Osteocyte (in vitro differentiated cells): ENCODE measurements at places on chromosomes 2 and 18. TPM values are rescaled to one million over a fixed set of nuclear protein-coding genes. Genes with fewer than 3 reads are reported as not detected.
A peak's percentile ranks its signal among the peaks of the same experiment; 100 is the strongest.

- no peak for DNase-seq
These were observed 145.2 kb downstream of the ZFP36L2 start for GRCh38 chr2:43081131-43081765.

VAMP5 gene
- total RNA-seq, result not detected in 2 replicates

DNA sequence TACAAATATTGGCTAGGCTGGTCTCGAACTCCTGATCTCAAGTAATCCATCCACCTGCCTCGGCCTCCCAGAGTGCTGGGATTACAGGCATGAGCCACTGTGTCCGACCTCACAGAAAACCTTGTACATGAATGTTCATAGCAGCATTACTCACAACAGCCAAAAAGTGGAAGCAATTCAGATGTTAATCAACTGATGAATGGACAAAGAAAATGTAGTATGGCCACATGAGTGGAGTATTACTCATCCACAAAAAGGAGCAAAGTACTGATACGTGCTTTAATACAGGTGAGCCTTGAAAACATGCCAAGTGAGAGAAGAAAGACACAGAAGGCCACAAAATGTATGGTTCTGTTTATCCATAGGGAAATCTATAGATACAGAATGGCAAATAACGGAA, 20.6 kb downstream of the CEP192 start:
- no peak for DNase-seq

GRCh38 chr2:210496512-210496911, 20.0 kb upstream of the LANCL1 start:
- DNase-seq, result no peak

DNA sequence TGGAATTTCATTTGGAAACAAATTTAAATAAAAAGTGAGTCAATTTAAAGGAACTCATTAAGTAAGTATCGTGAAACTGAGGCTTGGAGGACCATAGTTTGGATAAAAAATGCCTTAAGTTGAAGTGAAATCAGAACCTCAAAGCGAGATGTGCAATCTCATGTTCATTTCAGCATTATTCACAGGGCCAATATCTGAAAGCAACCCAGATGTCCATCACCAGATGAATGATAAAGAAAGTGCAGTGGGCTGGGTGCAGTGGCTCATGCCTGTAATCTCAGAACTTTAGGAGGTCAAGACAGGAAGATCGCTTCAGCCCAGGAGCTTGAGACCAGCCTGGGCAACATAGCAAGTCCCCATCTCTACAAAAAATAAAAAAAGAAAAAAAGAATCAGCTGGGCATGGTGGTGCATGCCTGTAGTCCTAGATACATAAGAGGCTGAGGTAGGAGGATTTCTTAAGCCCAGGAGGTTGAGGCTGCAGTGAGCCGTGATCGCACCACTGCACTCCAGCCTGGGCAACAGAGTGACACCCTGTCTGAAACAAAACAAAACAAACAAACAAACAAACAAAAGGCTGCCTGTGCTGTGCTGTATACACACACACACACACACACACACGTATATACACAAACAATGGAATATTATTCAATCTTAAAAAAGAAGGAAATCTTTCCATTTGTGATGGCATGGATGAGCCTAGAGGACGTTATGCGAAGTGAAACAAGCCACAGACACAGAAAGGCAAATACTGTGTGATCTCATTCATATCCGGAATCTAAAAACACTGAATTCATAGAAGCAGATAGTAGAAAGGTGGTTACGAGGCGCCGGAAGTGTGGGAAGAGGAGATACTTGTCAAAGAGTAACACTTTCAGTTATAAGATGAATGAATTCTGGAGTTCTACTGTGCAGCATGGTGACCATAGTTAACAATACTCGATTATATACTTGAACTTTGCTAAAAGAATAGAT, 14.5 kb downstream of the SH3RF3 start:
- DNase-seq, result no peak

CYP26B1 gene
- 0.89 and 1.3 TPM in 2 replicates for total RNA-seq

DNA sequence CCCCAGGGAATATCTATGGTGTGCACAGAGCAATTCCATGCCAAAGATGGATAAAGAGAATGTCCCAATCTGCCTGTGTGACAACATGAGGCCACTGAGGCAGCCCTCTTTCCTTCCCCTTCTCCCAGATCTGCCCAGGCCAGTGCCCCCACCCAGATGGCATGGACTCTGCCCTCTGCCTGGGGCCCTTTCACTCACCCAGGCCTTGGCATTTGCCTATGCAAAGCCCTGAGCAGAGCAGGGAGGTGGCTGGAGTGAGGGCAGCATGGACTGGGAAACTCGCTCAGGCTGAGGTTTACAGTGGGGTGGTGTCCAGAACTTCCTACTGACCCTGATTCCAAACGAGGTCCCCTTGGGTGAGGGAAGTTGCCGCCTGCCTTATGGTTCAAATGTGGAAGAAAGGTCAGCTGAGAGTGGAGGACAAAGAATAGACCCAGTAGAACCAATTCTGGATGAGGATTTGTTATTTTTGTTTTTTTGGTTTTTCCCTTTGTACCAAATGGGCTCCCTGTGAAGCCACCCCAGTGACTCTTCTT, 8.9 kb downstream of the SH2D6 start:
- no peak for DNase-seq

GRCh38 chr2:230863442-230864121, 1.2 kb upstream of the ITM2C start:
- DNase-seq, result peak; percentile 56

MRPS9 gene
- total RNA-seq, result 21.3 and 22.6 TPM in 2 replicates

FEV gene
- not detected in 2 replicates for total RNA-seq

ZNF521 gene
- total RNA-seq, result 52.2 and 57.1 TPM in 2 replicates

MARCHF4 gene
- total RNA-seq, result 1.3 TPM in 2 replicates

RTP5 gene
- not detected in 2 replicates for total RNA-seq

DNA sequence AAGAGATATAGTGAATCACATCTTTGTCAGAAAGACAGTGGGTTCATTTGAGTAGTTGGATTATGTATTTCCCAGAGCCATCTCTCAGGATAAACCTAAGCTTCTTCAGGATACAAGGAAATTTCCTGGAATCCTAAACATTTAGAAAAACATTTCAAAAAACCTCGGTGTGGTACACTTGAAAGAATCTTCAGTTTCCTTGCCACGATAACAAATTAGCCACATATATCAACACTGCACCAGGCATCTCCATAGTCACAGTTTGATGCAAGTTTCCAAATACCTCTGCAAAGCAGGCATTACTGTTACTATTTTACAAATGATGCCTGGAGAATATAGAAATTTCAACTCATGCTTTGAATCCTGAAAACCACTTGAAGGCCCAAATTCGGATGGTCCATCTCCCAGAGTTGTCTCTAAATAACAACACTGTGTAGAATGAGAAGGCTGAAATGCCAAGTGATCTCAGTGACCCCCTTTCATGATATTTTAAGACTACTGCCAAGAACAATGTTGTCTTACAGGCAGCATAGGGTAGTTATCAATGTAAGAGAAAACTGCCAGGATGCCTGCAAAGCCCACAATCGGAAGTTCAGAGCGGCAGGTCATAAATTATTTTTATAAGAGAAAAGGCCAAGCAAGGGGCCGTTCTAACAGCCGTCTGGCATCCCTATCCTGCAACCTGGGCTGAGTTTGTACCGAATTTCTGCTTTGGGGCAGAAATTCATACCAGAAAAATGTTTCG, 307.9 kb downstream of the TXNL1 start:
- DNase-seq, result no peak

GRCh38 chr18:57982372-57983021, 61.5 kb upstream of the NEDD4L start:
- DNase-seq, result no peak

- DNase-seq, result peak; percentile 56
These were observed 108.1 kb upstream of the POU3F3 start for GRCh38 chr2:104745846-104746245.

DNA sequence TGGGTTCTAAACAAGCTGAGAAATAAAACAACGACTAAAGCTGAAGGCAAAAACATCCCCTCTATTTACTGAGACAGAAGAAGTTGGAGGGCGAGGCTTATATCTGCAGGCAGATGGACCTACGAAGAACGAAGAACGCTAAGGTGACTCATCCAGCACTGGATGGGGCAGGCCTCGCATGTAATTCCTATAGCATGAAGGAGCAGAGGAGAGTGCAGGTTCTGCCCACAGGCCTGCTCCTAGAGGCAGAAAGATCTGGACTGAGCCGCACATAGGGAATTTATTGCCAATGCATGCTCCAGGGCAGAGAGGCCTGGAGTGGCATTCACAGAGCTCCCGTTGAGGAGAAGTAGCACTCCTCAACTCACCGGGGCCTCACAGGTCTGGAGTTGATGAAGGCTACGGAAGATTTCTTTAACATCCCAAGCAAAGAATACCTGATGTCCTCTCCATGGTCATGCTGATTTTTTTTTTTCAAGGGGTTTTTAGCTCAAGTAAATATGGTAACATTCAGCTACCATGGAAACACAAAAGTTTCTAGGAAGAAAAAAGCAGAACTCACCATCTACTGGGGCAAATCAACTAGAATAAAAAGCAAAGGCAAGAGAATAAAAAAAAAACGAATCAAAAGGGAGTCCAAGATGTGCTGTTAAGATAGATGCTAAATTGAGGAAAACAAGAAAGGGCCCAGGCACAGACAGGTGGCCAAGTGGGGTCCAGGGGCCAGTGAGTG, 10.4 kb upstream of the METTL21A start:
- DNase-seq, result no peak

- no peak for DNase-seq
These were observed 76.6 kb upstream of the ARL5A start for GRCh38 chr2:151904807-151905206.

GRCh38 chr18:74013955-74014354, 133.7 kb downstream of the FBXO15 start:
- DNase-seq, result no peak

GRCh38 chr18:52766002-52766545, 426.1 kb downstream of the DCC start:
- no peak for DNase-seq

ALPP gene
- total RNA-seq, result not detected in 2 replicates

SUMO1 gene
- total RNA-seq, result 89.8 and 94.7 TPM in 2 replicates

DNA sequence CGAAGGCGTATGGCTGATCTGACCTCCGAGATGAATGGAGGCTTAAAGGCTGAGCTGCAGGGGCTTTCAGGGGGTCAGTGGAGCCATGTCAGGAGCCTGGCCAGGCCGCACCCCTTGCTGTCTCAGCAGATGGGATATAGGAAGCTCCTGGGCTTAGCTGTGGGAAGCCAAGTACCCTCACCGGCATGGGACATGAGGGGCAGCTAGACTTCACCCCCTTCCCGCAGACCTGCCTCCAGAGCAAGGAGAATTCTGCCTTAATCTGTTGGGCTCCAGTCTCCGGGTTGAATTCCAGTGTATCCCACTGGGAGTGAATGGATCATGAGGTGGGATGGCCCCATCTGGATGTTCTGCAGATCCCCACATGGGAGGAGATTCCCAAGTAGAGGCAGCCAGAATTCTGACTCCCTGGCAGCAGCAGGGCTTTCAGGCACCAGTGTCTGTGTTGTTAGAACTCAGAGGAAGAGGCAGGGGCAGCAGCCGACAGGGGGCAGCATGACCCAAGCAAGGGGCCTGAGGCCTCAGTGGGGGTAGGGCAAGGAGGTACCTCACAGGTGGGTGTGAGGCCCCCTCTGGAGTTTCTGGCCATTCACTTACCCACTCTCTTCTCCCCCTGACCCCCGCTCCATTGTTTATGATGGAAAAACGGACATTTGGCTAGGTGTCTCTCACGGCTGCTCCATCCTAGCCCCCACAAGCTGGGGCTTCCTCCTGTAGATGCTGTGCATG, 19.1 kb downstream of the CAPG start:
- no peak for DNase-seq

IMPACT gene
- 53.0 and 58.3 TPM in 2 replicates for total RNA-seq

DNA sequence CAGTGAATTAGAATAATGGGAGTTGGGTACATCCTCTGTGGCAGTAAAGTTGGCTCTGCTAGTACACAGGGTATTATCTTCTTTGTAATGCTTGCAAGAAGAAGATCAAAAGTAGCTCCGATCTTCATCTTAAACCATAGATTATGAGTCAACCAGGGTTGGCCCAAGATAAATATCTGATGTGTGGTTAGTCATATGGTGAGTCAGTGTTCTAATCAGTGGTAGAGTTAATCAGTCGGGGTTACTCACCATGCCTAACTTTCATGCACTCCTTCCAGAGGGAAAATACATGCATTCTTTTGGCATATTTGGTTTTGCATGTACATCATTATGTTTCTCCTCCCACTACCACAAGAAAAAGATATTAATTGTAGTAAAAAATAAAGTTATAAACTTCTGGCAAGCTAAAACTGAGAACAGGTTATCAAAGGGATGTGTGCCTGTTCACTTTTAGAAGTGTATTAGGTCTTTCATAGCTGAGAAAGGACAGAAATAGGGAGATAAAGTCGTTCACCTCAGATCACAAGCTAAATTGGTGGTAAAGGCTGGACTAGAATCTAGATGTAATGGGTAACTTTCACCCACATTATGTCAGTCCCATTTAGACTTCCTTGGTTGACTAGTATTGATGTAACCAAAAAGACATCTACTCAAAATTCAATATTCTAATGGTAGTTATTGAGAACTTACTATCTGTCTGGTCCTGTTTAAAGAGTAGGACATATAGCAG, 684.4 kb downstream of the IRS1 start:
- DNase-seq, result no peak

- no peak for DNase-seq
These were observed 292.8 kb downstream of the RIT2 start for GRCh38 chr18:42822711-42823110.

- no peak for DNase-seq
These were observed 929.8 kb upstream of the CNTNAP5 start for GRCh38 chr2:123095219-123095835.

GRCh38 chr2:105403783-105404698, 5.2 kb upstream of the FHL2 start:
- no peak for DNase-seq

GRCh38 chr2:43676322-43677050, at the start of gene C1GALT1C1L:
TSS of gene C1GALT1C1L (minus strand) at chr2:43676429. CDS start at chr2:43676322, 107 bp downstream.
- no peak for DNase-seq

GRCh38 chr2:149134335-149134923, 95.9 kb downstream of the LYPD6B start:
- DNase-seq, result no peak

GRCh38 chr2:187580462-187581124, 26.4 kb upstream of the TFPI start:
- DNase-seq, result no peak

- no peak for DNase-seq
These were observed 2.5 kb upstream of the POMC start for GRCh38 chr2:25170888-25171287.

GRCh38 chr2:24635181-24635580, 144.1 kb downstream of the NCOA1 start:
- DNase-seq, result no peak

- DNase-seq, result peak; percentile 70
These were observed 178.1 kb downstream of the FAM210A start for GRCh38 chr18:13548106-13548819.

GRCh38 chr18:2606335-2606734, 35.0 kb downstream of the NDC80 start:
- no peak for DNase-seq

HRH4 gene
- not detected in 2 replicates for total RNA-seq

DNA sequence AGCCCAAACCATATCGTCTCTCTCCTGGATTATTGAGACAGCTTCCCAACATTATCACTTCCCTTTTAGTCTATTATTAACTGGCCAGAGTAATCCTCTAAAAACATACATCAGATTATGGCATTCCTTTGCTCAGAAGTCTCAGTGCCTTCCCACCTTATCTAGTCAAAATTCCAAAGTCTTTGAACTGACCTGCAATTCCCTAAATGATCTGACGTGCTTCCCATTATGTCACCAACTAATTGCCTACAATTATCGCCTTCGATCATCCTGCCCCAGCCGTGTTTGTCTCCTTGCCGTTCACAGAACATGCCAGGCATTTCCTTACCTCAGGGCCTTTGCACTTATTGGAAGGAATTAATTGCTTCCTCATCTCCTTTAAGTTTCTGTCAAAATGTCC, 332.4 kb downstream of the IRS1 start:
- DNase-seq, result no peak

GRCh38 chr2:122183890-122184289, 428.4 kb downstream of the TSN start:
- DNase-seq, result no peak

- no peak for DNase-seq
These were observed 132.3 kb upstream of the PELI1 start for GRCh38 chr2:64276417-64277095.
